Naive B cell (primary cell): ENCODE measurements at places on chromosomes 7 and 10.

DNA sequence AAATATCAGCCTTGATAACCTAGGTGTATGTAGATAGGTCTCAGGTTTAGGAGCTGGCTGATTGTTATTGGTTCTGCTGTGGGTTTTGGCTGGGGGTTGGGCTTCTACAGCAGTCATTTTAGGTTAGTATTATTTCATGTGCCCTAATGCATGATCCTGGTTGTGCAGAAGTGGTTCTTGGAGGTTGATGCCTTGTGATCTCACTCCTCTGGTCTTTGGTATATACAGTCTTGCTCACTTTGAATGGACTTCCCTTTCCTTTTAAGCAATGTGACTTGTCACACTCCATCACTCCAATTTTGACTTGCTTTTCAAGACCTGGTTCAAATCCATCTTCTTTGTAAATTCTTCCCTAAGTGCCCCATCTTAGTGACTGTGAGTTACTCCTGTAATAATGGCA is 188.9 kb downstream of the LRMDA start:
- DNase-seq, result no peak

- no peak for DNase-seq
These were observed 1.7 kb downstream of the EGFR start for GRCh38 chr7:55020466-55020871.

- no peak for DNase-seq
These were observed 285.6 kb downstream of the PRPF18 start for GRCh38 chr10:13872411-13872810.

GRCh38 chr7:57370066-57370738 is 79.8 kb upstream of the ZNF716 start:
- DNase-seq, result no peak

GRCh38 chr10:51030480-51030879 is 43.8 kb upstream of the PRKG1 start:
- DNase-seq, result no peak

- no peak for DNase-seq
These were observed 9.8 kb upstream of the LAMB1 start for GRCh38 chr7:108012499-108013430.

DNA sequence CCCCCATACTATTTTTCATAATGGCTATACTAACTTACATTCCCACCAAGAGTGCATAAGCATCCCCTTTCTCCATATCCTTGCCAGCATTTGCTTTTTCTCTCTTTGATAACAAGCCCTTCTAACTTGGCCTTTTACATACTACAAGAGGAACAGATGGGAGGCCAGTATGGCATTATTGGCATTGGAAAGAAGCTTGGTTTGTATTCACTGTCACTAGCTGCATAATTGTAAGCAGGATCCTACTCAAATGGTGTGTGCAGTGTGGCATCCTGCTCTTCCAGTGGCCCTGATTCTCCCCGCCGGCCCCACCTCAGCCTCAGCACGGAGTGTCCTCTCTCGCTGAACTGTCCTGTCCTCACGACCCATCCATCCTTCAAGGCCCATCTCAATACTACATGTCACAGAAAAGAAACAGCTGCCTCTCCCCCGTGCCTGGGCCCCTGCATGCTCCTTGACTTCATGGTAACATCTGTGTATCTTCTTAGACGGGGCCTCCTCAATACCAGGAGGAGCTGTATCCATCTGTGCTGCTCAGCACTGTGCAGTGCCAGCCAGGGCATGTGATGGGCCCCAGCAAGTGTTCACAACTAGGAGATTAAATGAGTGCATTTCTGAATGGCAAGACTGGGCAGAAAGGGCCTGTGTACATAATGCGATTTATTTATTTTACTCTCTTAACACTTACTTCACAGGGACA is 205.2 kb downstream of the COBL start:
- no peak for DNase-seq

DNA sequence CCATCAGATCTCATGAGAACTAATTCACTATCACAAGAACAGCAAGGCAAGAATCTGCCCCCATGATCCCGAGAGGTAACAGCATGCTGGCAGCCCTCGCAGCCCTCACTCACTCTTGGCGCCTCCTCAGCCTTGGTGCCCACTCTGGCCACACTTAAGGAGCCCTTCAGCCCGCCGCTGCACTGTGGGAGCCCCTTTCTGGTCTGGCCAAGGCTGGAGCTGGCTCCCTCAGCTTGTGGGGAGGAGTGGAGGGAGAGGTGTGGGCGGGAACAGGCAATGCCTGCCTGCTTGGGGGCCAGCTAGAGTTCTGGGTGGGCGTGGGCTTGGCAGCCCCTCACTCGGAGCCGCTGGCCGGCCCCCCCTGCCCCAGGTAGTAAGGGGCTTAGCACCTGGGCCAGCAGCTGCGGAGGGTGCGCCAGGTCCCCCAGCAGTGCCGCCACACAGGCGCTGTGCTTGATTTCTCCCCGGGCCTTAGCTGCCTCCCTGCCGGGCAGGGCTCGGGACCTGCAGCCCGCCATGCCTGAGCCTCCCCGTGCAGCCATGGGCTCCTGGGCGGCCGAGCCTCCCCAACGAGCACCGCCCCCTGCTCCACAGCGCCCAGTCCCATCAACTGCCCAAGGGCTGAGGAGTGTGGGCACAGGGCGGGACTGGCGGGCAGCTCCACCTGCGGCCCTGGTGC is 24.0 kb upstream of the ZNF438 start:
- no peak for DNase-seq

DNA sequence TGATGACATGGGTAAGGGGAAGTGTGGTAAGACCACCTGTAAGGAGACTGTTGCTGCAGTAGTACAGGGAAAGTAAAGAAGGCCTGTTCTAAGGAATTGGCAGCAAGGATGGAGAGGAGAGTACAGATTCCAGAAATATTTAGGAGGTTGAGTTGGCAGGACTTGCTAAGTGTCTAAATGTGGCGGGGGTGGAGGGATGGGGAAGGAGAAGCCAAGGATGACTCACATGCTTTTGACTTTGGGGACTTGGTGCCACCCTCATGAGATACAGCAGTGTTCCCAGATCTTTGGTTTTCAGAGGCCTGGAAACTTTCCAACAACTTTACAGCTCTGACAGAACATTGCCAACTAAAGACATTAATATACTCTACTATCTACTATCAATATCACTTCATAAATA is 45.4 kb downstream of the CDK6 start:
- no peak for DNase-seq

GRCh38 chr10:35889971-35890675 is 248.0 kb upstream of the FZD8 start:
- no peak for DNase-seq

GRCh38 chr10:24901686-24902399 is 50.6 kb downstream of the PRTFDC1 start:
- DNase-seq, result no peak

DNA sequence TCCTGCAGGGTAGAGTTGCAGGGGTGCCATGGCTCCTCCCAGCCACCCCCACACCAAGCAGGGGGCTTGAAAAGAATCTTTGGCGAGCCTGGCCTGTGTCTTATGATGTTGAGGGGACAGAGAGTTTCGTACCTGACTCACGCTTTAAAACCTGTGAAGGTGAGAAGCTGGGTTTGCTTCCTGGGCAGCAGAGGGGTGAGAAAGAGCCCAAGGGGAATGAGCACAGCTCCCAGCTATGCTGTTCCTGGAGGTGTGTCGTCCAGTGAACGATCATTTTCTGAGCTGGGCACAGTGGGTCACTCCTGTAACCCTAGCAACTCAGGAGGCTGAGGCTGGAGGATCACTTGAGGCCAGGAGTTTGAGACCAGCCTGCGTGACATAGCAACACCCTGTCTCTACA is 13.5 kb upstream of the ADRB1 start:
- DNase-seq, result no peak

DNA sequence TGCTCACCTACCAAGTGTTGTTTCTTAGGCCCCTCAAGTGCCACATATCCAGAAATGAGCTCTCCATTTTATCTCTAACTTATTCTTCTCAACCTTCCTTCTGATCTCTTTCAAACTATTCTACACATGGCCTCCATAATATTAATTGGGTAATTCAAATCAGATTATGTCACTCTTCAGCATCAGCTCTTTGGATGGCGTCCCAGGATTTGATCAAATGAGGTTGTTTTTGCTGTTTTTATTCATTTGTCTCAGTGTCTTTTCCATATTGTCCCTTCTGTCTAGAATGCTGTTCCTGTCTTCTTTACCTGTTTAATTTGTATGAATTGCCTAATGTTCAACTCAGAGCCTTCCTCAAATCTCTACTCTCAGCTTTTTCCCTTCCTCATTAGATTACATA is 234.6 kb upstream of the CXCL12 start:
- no peak for DNase-seq

DNA sequence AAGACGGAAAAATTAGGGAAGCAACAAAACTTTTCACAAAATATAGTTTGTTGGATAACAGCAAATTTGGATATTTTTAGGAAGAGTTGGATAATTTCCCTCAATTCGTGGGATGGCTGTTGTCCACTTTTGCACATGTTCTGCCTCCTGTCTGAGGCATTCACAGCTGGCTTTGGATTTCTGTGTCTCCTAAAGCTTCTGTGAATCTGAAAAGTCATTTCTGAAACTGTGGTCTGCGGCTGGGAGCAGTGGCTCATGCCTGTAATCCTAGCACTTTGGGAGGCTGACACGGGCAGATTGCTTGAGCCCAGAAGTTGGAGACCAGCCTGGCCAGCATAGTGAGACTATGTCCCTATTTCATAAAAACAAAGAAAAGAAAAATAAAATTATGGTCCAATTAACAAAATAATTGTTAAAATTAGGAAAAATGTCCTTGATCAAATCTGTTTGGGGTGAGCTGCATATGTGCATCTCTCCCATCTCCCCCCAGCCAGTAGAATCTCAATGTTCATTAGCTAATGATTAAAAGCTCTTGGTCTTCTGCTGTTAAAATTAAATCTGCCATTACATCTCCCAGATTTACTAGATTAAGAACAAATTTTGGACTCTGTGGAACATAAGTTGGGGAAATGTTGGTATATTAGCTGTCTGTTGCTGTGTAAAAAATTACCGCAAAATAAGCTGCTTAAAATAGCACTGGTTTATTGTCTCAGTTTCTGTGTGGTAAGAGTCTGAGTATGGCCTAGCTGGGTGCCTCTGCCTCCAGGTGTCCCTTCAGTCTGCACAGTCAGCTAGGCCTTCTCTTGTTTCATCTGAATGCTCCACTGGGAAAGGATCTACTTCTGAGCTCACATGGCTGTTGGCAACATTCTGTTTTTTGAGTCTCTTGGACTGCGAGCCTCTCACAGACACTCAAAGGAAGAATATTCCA is 332.0 kb upstream of the FZD1 start:
- DNase-seq, result no peak

- DNase-seq, result no peak
These were observed 455.9 kb downstream of the PAXIP1 start for GRCh38 chr7:154546946-154547587.

DNA sequence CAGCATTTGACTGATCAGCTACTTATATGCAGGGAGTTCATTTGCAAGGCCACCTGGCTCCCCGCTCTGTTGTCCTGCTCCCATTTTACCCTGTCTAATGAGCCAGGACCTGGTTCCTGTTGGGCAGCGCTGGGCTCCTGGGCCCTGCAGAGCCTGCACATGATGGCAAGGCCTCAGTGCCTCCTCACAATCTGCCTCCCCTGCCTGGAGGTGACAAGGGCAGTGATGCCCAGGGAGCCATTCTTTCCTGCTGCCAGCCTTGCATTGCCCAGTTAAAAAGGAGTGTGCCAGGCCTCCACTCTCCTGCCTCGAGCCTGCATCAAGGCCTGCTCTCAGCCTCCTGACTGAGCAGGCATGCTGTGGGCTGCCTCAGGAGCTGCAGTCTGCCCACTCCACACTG is 28.5 kb downstream of the CHAT start:
- DNase-seq, result no peak

DNA sequence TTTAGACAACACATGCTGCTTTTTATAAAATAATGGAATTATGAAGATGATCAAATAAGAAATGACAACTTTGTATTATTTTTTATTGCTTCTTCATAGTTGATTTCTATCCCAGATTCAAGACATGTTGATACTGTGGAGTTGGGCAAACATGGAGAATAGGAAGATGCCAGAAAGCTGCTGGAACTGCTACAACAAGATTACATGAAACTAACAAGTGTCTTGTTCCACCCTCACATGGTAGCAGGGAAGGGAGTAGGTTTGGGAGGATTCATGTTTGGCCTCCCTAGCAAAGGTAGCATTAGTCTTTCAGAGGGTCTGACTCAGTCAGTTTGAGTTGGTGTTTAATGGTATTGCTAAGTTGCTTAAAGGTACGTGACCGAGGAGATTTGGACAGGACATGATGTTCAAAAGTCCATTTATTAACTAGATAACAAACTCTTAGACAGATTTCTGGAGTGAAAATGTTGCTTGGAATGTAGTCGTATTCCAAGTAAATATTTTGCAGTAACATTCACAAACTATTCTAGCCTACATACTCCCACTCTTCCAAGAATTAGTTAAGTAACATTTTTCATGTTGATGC is 33.1 kb downstream of the PRR15 start:
- no peak for DNase-seq

GRCh38 chr7:47520406-47520805 is 61.5 kb downstream of the TNS3 start:
- no peak for DNase-seq

DNA sequence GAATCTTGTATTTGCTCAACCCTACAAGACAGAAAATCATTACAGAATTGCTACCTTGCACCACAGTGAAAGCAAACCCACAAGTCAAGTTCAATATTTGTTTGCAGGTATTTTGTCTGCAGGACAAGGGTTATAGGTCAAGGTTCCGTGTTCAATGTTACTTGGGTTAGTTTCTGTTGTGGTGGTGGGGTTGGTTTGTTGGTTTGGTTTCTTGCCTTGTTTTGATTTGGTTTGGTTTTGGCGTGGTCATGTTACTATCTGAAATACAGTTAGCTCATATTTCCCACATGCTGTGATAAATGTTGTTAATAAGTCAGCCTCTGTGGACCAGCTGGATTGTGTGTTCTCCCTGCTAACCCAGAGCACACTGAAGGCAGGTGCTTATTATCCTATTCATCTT is 75.6 kb upstream of the INSIG1 start:
- DNase-seq, result no peak

GRCh38 chr10:119499677-119500002 is 42.9 kb downstream of the RGS10 start:
- no peak for DNase-seq

GRCh38 chr10:44306147-44306710 is 78.7 kb downstream of the CXCL12 start:
- no peak for DNase-seq

- DNase-seq, result no peak
These were observed 223.0 kb downstream of the SNX10 start for GRCh38 chr7:26514633-26515032.

DNA sequence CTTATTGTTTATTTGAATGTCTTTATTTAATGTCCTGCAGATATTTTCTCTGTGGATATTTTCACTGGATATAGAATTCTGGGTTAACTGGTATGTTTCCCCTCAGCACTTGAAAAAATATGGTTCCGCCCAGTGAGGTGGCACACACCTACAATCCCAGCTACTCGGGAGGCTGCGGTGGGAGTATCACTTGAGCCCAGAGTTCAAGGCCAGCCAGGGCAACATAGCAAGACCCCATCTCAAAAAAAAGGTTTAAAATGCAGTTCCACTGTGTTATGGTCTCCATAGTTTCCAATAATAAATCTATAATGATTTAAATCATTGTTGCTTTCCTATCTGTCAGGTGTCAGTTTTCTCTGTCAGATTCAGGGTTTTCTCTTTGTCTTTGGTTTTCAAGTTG is 165.5 kb upstream of the STK17A start:
- no peak for DNase-seq

DNA sequence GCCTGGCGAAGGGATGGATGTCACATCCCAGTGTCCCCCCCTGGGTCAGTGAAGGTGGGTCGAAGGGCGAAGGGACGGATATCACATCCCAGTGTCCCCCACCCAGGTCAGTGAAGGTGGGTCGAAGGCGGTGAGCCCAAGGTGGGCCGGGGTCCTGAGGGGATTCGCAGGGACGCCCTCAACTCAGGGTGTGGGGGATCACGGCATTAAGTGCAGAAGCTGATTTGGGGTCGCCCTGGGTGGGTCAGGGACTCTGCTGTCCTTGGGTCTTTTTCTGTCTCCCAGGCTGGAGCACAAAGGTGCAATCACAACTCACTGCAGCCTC is 21.9 kb downstream of the ADAP1 start:
- no peak for DNase-seq
